ENCODE measurements at places on chromosomes 16 and 17. TPM values are rescaled to one million over a fixed set of nuclear protein-coding genes. Genes with fewer than 3 reads are reported as not detected.

DNA sequence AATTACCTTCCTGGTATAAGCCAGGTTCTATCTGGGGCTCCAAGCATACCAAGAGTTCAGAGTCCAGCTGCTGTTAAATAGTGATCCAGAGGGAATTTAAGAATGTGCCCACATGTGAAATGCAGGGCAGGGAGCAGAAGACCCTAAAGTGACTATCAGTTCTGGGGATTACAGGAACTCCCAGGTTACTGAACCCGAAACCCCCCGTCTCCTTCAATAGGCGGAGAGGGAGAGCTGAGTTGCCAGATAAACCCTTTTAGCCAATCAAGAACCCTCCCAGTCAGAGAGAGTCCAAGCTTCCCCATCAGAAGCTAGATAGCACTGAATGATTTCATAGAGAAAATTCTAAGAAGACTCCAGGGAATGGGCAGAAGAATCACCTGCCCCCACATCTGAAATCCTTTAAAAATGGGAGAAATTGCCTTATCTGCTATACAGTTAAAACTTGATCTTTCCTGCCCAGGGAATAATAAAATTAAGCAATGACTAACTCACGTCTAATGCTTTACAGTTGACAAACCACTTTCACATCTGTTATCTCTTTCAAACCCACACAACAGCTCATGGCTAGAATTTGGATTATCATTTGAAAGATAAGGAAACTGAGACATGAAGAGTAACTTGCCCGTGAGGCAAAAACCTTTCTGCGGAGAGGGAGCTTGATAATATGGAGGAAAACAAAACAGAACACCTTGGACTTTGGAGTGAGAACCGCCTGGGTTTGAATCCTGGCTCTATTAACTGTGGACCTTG, 10.2 kb downstream of the NOG start:
- H3K4me3 ChIP-seq = no peak overlapping the region
- no peaks in the 10 kb centered on the region for H3K36me3 ChIP-seq
- DNase-seq = no peak
- no peaks in the 10 kb centered on the region for H3K27me3 ChIP-seq
- H3K4me1 ChIP-seq = no peaks in the 10 kb centered on the region

DNA sequence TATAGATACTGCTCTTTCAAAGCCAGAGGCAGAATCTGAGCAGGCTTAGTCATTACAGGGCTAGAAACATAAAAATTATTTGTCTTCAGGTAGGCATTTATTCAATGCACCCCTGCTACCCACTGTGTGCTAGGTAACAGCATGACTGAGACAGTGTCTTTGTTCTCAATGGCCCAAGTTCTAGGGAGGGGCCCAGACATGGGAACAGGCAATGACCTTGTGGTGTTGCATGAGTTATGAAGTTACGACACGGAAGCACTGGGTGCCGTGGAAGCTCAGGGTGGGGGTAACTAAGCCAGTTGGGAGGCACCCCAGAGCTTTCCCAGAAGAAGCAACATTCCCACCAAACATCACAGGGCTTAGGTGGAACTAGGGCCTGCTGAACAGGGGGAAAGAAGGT, 87.0 kb downstream of the CPPED1 start:
- no peak for DNase-seq
- no peaks in the 10 kb centered on the region for H3K4me1 ChIP-seq
- no peak overlapping the region for H3K4me3 ChIP-seq
- no peaks in the 10 kb centered on the region for H3K36me3 ChIP-seq
- no peaks in the 10 kb centered on the region for H3K27me3 ChIP-seq

- peak overlapping the region; percentile 63 for H3K4me3 ChIP-seq
- no peaks in the 10 kb centered on the region for H3K27me3 ChIP-seq
- peak overlapping the region; percentile 33 for H3K27ac ChIP-seq
- H3K4me1 ChIP-seq = peaks cover 11% of the 10 kb centered on the region
- H3K36me3 ChIP-seq = no peaks in the 10 kb centered on the region
Measured at GRCh38 chr17:28370744-28371103, 617 bp upstream of the VTN start.

DNA sequence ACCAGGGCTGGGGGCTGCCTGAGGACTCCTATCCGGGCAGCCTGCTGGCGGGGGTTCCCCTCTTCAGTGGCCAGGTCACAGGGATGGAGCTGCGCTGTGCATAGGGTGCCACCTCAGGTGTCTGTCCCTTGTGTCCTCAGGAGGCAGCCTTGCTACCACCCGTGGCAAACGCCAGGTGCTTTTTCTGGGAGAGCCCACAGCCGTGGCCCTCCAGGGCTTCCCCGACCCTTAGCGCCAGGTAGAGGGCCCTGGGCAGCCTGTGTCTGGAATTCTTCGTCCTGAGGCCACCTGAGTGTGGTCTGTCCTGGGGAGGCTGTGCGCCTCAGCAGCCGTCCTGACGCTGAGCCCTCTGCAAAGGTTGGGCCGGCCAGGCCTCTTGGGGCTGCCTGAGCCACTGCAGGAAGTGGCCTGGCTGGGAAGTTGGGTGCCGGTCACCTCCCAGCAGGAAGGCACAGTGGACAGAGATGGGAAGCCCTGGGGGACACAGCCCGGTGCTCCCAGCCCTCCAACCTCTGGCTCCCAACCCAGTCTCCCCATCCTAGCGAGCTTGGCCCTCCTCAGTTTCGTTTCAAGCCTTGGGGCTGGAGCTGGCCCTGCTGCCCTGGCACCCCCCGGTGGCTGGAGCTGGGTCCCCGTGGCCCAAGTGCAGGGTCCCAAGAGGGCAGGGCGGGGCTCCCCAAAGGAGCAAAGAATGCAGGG, 7.6 kb upstream of the BAIAP3 start:
- no peak overlapping the region for H3K4me3 ChIP-seq
- peaks cover 33% of the 10 kb centered on the region for H3K36me3 ChIP-seq
- no peak for DNase-seq
- no peaks in the 10 kb centered on the region for H3K4me1 ChIP-seq

- no peaks in the 10 kb centered on the region for H3K36me3 ChIP-seq
- H3K4me3 ChIP-seq = no peak overlapping the region
- no peaks in the 10 kb centered on the region for H3K27me3 ChIP-seq
- no peak for DNase-seq
- no peak overlapping the region for H3K27ac ChIP-seq
Measured at GRCh38 chr17:12269751-12270150, 249.1 kb downstream of the MAP2K4 start.

GRCh38 chr17:39208893-39209292, 8.8 kb downstream of the RPL19 start:
- no peaks in the 10 kb centered on the region for H3K27me3 ChIP-seq
- peak overlapping the region; percentile 45 for H3K4me3 ChIP-seq
- peak; percentile 38 for DNase-seq
- H3K36me3 ChIP-seq = peaks cover 12% of the 10 kb centered on the region
- peak overlapping the region; percentile 89 for H3K27ac ChIP-seq

GRCh38 chr17:67922503-67922902, 73.8 kb downstream of the C17orf58 start:
- peaks cover 71% of the 10 kb centered on the region for H3K36me3 ChIP-seq
- no peaks in the 10 kb centered on the region for H3K27me3 ChIP-seq
- no peak overlapping the region for H3K4me3 ChIP-seq
- no peak for DNase-seq

- no peak for DNase-seq
- H3K4me1 ChIP-seq = no peaks in the 10 kb centered on the region
- H3K4me3 ChIP-seq = no peak within 1 kb of the TSS
- no peaks in the 10 kb centered on the region for H3K36me3 ChIP-seq
Measured at GRCh38 chr17:4433515-4434031, at the start of gene SPNS3. SPNS3 (plus strand) TSS chr17:4433940; CDS start chr17:4433968, 28 bp downstream.

GRCh38 chr17:50462446-50462845, 6.2 kb downstream of the CHAD start:
- H3K27ac ChIP-seq = no peak overlapping the region
- no peak for DNase-seq
- no peak overlapping the region for H3K4me3 ChIP-seq
- H3K36me3 ChIP-seq = no peaks in the 10 kb centered on the region
- peaks cover 6% of the 10 kb centered on the region for H3K4me1 ChIP-seq

Gene SLC9A5
- 1.1 TPM for total RNA-seq

Gene RUNDC1
- 18.1 TPM for total RNA-seq

All from gastrocnemius medialis (tissue), 4 donors.